ENCODE measurements at places on chromosomes 4 and X.
A peak's percentile ranks its signal among the peaks of the same experiment; 100 is the strongest.

DNA sequence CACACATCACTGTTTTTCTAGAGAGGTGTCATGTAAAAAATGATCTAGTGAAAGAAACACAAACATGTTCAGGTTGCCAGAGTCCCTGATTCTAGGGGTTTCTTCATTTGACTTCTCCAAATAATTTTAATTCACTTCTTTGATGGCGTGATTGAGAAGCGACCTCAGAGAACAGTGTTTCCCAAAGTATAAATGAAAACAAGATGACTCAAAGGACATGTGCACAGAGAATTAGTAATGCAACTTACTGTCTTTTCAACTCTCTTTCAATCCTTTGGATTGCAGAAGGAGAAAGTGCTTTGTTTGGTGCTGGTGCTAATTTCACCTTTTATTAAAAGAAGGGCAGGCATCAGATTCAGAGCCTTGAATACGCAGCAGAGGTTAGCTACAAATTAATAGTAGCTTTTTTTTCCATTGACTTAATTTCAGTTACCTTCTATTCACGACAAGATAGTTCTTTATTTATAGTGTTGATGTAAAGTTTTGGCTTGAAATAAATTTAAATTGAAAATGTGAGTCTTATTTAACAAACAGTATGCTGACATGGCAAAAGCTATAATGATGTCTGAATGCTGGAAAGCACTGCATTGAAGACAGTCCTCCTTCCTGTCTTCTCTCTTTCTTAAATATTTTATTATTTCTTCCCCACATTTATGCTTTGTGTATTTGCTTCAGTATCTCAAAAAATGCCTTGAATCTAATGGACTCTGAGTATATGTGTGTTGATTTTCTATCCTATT lies 85.1 kb downstream of the SLC10A7 start:
- no peak for DNase-seq

GRCh38 chrX:109622270-109622669 lies 2.7 kb downstream of the KCNE5 start:
- DNase-seq, result no peak

DNA sequence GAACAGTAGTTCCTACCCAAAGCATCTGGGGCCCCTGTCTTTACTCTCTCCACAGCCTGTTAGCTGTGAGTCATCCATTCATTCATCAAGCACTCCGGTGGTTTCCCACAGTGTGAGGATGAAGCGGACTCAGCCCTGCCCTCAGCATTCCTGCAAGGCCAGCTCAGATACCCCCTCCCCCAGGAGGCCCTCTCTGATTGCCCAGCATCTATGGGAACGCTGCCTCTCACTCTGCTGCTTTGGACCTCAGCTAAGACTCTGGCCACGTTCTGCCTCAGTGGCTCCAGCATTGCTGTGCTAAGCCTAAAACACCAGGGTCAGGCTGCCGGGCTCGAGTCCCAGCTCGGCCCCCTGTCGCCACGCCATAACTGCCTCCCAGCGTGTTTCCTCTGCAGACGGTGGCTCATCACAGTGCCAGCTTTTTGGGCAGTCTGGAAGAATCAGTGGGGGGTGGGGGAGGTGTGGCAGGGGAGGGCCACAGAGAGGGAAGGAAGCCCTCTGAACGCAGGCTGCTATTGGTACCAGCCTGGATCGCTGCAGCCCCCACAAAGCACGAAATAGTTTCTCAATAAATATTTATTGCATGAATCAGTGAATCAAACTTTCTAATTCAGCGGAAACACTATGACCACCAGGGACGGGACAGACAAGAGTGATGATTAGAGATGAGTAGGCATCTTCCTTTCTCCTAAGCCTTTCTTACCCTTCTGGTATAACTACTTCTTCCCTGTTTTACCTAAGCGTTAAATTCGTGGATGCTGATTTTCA lies 74.4 kb downstream of the SORCS2 start:
- DNase-seq, result no peak

DNA sequence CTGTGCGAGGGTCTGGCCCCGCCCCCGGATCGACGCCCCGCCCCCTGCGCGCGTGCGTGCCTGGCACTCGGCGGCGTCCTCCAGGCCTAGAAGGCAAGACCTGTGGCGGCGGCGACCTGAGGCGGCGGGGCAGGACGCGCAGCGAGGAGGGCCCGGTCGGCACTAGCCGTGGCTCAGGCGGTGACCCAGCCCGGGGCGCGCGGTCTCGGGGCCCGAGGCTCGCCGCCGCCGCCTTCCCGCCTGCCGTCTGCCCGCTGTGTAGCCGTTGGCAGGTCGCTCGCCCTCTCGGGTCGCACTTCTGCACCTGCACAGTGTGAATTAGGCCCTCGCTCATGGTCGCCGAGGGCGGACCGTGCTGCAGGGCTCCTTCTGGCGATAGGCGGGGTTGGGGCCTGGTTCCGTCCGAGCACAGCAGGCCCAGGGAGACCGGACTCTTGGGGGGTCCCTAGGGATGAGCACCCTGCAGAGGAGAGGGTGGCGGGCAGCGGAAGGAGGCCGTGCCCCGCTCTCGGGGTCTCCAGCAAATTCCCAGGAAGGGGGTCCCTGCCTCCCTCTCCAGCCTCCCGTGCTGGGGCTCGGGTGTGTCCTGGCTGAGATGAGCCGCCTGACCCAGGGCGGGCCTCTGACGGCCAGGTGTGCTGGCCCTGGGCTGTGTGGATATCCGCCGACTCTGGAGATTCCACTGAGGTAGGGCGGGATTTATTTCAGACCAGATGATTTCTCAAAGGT lies 557 bp upstream of the FAM53A start:
- DNase-seq, result peak; percentile 91

DNA sequence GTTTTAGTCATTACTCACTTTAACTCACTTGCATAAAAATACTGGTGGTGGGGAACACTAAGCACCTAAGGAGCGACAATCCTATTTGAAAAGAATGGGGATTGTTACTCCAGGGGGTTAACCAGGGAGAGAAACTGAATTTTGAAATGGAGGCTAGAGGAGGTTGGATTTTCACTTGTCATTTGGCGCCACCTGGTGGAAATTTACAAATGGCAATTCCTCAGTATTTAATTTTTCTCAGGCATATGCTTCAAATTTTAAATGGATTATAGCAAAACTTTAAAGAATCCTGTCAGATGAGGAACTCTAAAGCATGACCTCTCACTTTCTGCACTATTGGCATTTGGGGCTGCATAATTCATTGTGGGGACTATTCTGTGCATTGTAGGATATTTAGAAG lies 2.7 kb upstream of the GEMIN8 start:
- DNase-seq, result peak; percentile 20

DNA sequence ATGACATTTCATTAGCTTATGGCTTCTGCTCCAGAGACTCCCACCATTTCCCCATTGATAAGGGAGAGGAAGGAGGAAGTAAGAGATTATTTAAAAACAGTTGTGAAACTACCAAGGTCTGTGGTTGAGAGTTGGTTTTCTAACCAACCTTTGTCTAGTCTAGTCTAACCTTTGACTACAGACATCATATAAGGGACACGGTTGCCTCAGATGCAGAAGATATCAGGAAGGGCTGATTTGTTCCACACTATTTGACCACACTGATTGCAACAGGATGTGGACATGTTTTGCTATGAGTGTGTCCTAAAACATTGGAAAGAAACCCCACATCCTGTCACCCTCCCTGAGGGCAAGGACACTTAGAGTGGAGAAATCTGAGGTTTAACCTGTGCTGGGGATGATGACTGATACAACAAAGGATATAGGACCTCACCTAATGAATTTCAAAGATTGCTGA lies 53.0 kb downstream of the COQ2 start:
- DNase-seq, result no peak

DNA sequence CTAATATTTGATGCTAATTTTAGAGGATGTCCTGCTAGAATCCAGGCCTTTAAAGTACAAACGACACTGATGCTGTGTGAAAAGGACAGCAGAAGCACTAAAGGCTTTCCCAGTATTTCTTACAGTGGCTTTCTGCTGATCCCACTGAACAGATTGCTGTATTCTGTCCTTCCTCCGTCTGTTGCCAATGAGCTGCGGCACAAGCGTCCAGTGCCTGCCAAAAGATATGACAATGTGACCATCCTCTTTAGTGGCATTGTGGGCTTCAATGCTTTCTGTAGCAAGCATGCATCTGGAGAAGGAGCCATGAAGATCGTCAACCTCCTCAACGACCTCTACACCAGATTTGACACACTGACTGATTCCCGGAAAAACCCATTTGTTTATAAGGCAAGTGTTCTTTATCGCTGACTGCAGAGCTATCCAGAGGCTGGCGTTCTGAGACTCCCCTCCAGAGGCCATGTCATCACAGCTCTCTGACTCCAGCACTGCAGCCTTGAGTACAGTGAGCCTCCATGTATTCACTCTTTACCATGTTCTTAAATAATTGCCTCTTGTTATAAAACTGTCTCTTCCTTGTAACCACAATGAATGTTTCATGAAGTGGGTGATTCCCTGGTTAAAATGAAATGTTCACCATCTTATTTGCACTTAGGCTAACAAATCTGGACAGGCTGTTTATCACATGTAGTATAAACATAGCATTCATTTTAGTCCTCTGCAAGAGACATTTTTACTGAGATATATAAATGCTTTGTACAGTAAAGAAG lies 43.6 kb downstream of the GUCY1B1 start:
- DNase-seq, result no peak

- DNase-seq, result no peak
Measured at GRCh38 chr4:152938237-152938947, 2.3 kb downstream of the FHDC1 start.

DNA sequence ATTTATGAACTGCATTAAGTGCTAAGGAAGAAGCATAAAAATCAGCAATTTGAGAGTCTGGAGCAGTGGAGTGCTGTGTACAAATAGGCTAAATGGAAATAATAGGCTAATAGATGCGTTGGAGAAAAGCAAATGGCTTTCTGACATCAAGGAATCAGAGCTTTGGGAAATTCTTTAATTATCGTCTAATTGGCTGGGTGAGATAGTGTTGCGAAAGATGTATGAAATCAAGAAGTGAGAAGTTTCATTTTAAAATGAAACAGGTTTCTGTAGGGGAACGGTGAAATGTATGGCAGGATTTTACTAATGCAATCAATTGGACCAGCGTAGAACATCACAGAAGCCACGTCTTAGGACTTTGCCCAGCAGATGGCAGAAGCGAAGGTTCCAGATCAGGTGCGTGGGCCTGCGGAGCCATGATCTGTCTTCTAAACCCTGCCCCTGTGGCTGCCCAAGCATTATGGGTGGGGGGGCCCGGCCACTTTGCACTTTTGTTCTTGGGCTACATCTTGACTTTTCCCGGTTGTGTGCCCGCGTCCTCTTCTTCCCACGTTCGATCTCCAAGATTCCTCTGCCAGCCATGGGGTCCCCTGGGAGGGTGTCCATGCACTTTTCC lies 118.5 kb upstream of the SHISA3 start:
- no peak for DNase-seq

DNA sequence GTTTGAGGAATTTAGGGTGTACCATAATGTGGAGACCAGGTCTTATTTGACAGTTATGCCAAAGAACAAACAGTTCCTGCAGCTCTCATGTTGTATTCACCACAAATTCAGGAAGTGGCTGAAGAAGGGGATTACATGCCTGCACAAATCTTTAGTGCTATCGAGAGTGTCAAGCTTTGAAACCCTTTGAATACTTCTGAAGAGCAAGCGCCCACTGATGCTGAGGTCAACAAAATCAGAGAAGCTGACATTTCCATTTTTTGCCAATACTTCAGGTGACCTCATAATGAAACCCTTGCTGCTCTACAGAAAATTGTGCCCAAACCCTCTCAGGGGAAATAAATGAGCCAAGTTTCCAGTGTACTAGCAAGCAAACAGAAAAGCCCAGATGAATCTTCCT lies 28.4 kb downstream of the PAK3 start:
- DNase-seq, result no peak

DNA sequence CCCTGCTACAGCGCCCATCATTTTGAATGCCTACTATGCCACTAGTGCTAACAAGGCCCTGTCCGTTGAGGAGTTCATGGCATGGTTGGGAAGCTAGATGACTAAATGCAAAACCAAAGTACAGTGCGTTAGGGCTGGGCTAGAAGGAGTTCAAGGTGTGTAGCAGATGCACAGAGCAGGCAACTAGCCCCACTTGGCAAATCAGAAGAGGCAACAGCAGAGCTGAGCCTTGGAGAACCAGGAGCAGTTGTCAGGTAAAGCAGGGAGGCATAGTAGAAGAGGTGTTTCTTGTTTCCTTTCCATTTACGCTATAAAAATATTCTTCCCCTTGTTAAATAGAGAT lies 146.6 kb upstream of the CPEB2 start:
- DNase-seq, result no peak

GRCh38 chrX:74498924-74499323 lies 77.6 kb downstream of the SLC16A2 start:
- no peak for DNase-seq

DNA sequence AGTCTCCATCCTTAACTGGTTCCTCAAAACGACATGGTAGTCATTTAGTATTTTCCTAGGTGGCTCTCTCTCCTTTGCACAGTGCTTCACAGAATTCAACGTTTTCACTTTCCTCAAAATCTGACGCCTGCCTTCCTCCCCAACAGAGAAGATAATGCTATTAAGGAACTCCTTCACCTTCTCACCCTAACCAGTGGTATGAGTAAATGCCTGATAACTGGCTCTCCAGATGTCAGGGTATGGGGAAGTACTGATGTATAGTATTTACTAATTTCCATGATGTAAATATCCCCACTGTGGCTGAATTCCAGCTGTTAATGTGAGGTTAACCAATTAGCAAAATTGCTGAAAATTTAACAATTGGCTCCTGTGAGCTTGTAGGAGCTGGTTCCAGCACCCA lies 28.8 kb upstream of the NSUN7 start:
- DNase-seq, result no peak

DNA sequence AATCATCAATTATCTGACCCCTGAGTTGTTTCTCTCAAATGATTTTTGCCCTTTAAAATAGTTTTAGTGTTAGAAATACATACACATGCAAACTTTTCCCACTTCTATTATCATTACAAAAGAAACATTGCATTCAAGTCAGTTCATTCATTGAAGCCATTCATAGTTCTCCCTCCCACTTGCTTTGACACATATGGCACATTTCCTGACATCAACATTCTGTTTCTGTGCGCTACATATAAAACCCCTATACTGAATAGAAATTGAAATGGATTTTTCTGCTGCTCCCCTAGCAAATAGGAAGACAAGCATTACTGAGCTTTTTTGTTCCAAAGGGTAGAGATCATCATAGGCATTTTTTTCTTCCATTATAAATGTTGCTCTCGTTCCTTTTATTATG lies 497.9 kb upstream of the PCDH10 start:
- no peak for DNase-seq

GRCh38 chrX:119376312-119376711 lies 22.8 kb upstream of the SLC25A43 start:
- no peak for DNase-seq

GRCh38 chrX:112786076-112786475 lies 54.6 kb downstream of the AMOT start:
- no peak for DNase-seq

- DNase-seq, result no peak
Measured at GRCh38 chr4:34643476-34643875, 1600.8 kb downstream of the ARAP2 start.

- no peak for DNase-seq
Measured at GRCh38 chr4:76980261-76980660, 30.7 kb downstream of the SEPTIN11 start.

- no peak for DNase-seq
Measured at GRCh38 chrX:7134981-7135380, 12.5 kb upstream of the STS start.

- DNase-seq, result no peak
Measured at GRCh38 chr4:28093071-28093470, 1232.4 kb downstream of the STIM2 start.
